Hypothalamus (tissue), 51 donors: ENCODE measurements at places on chromosomes 6 and 20.

- no peak for DNase-seq
Measured at GRCh38 chr6:69791065-69791471, 5.7 kb downstream of the LMBRD1 start.

DNA sequence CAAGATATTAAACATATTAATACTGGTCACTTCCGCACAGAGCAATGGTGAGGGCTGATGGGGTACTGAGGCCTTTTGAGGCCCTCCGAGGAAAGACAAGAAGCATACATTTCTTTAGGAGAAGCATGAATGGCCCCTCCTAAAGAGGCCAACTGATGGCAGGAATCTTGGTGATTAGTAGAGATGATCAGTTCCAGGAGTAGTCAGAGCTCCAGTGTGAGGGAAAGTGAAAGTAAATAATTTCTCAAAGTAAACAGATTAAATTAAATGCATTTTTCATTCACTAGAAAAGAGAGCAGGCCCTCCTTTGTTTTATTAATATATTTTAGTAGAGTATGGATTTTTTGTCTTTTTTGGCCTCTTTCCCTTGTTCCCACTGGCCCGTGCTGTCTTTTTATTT, 38.2 kb downstream of the NOX3 start:
- DNase-seq, result no peak

DNA sequence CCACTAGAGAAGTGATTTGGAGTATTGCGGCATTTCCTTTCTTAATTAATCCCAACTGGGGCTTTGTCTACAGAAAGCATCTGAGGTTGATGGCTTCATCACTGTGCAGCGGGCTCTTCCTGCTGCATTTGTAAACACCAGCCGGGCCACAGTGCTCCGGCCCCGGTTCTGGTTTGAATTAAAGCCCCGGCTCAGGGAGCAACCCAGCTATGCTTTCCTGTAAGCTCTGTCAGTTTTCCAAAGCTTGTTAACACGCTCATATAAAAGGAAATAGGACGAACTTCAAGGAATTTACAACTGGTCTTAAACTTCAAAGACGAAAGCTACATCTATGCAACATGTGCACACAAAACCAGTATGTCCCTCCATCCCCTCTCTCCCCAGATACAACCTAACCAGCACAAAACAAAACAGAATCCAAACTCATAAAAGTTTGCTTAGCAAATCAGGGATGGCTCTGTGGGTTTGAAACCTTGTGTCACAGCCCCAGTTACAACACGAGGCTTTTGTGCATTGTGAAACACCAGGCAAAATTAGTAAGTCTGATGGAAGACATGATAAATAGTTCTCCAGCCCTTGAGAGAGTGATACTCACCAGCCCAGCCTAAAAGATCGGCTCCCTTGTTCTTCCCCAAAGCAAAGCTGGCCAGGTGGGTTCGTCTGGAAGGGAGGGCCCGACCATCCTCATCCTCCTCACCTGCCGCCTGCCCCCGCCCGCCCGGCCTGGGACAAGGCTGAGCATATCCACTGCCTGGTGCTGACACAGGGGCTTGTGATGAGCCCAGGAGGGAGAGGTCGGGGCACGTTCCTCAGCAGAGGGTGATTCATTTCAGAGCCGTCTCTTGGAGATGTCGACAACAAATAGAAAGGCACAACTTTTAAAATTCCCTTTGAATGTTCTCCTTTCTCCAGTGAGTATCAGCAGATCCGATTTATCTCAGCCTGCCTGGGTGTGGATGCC, 197.9 kb downstream of the TFAP2C start:
- DNase-seq, result no peak

- DNase-seq, result no peak
Measured at GRCh38 chr6:113428702-113429101, 428.4 kb upstream of the MARCKS start.

DNA sequence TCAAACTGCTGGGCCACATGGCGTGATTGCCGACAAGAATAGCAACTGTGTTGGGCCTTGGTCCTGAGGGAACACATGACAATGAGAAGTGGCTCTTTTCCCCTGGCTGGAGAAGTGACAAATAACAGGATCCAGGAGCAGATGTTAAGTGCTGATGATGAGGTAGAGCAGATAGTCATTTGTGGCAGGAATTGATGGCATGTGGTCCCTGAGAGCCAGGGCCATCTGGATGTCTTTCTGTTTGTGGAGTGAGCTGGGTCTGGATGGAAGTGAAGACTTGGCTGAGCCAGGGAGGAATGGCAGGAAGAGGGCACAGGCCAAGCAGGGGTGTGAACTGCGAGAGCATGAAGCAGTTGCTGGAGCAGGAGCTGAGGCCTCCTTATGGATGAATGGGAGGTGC, 67.8 kb downstream of the SCAND1 start:
- no peak for DNase-seq

GRCh38 chr6:139982195-139982594, 607.7 kb upstream of the CITED2 start:
- DNase-seq, result no peak
